GM04504 (cell line): ENCODE measurements at places on chromosomes 12 and 14.

- no peak for DNase-seq
Observed at GRCh38 chr12:58701536-58701935, 218.8 kb downstream of the LRIG3 start.

GRCh38 chr12:108833757-108834472 lies 23.5 kb downstream of the SSH1 start:
- DNase-seq = peak; percentile 90

DNA sequence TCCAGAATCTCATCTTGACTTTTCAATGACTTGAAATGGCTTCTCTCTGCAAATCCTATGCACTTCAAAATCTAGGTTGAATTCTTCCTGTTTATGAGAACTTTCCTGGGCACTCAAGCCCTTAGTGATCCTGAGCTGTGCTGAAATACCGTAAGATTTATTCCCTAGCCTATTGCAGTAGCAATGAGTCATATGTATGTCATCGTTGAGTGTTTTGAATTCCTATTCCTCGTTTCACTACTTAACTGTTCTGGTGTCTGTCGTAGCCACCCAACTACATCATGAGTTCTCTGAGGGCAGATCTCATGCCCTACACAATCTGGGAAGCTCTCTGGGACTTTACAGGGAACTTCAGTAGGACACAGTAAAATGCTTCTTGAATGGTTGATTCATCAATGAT lies 190.8 kb upstream of the TMEM132C start:
- peak; percentile 59 for DNase-seq

- DNase-seq = no peak
Observed at GRCh38 chr12:12804011-12804410, 9.1 kb upstream of the DDX47 start.

DNA sequence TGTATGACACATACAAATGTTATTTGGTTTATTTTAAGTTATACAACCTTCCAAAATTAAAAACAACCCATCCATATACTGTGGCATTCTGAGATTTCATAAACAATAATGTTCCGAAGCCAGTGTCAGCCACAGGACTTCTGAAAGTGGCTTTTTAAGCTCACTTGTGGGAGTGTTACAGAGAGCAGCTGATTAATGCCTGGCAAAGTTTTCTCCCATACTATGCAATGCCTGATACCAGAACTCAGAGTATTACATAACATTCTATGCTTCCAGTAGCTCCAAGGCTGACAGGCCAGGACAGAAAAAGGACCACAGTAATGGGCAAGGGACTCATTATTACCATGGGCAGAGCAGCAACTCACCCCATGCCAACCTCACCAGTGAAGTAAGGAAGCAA lies 29.3 kb downstream of the NELL2 start:
- DNase-seq = no peak

GRCh38 chr12:6891646-6892001 lies 13.0 kb upstream of the LRRC23 start:
- no peak for DNase-seq

DNA sequence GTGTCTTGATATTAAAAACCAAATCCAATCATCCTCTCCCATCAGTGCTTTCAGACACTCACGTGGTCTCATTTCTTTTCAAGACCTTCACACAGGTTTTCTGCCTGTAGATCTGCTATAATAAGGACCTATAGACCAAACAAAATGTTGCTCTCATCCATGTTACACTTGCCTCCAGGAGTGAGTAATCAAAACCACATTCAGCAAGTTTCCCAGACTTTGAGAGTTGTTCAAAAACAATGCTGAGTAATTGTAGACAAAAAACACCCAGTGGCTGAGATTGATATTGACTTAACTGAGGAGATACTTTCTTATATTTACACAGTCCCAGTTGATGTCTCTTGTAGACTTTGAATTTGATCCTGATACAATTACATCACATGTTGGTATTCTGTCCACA lies 383.1 kb downstream of the TMEM132D start:
- no peak for DNase-seq

GRCh38 chr14:68246074-68246785 lies 426.7 kb downstream of the RAD51B start:
- DNase-seq = no peak

DNA sequence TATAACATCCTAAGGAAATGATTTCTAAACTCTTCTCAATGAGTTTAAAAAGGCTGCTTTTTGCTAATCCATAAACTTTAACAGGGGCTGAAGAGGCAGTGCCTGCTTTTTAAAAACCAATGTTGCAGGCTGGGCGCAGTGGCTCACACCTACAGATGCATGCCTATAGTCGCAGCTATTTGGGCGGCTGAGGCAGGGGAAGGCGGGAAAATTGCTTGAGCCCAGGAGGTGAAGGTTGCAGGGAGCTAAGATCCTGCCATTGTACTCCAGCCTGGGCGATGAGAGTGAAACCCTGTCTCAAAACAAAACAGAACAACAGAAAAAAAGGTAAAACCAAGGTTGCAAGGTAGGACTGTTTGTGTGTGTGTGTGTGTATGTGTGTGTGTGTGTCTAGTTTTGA lies 531.2 kb downstream of the DIO2 start:
- DNase-seq = no peak

GRCh38 chr14:100670753-100671049 lies 56.0 kb upstream of the DLK1 start:
- no peak for DNase-seq

- DNase-seq = no peak
Observed at GRCh38 chr12:24922090-24922489, 26.8 kb downstream of the BCAT1 start.

GRCh38 chr12:88418856-88419497 lies 161.3 kb downstream of the KITLG start:
- peak; percentile 51 for DNase-seq

DNA sequence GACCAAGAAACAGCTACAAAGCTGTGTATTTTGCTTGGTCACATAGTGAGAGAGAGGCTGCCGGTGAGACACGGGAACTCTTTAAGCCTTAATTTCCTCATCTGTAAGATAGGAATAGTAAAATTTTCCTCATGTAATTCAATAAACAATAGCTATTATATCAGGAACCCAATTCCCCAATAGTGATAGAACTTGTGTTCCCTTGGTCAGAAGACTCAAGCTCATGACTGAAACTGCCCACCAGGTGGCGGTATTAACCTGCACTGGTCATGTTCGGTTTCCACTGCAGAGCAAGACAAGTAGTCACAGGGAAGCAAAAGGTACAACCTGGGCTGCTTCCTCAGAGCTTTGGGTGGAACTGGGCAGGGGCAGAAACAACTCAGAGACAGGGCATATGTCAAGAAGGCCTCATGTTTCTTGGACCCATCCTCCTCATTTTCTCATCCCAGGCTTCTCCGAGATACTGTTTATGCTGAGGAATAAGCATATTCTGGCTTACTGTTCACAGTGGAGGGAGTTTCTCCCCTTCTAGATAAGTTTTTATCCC lies 4.2 kb upstream of the AJUBA start:
- peak; percentile 68 for DNase-seq

DNA sequence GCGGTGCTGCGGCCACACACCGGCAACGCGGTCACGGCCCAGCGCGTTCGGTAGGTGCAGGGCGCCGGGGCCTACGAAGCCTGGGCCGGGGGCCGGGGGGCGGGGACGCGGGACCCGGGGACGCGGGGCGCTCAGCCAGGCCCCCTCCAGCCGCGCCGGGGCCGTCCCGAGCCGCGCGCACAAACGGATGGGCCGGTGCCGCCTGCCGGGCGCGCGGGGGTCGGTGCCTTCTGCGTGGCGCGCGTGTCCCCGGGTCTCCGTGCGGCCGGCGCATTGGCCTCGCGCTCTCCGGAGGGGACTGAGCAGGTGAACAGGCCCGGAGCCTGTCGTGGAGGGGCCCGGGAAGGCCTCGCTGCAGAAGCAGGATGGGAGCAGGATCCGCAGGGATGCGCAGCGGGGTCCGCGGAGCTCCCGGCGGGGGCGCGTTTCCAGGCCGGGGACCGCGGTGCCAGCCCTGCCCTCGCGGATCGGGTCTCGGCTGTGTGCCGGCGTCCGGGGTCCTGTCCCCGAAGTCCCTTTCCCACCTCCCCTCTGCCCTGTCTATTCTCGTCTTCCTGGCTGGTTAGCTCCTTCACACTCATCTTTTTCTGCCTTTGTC lies 421 bp downstream of the GLT1D1 start:
- no peak for DNase-seq

- no peak for DNase-seq
Observed at GRCh38 chr12:1698720-1699119, 7.8 kb downstream of the ADIPOR2 start.
